Esophagus squamous epithelium (tissue), 5 donors: ENCODE measurements at places on chromosomes 6 and 20.

DNA sequence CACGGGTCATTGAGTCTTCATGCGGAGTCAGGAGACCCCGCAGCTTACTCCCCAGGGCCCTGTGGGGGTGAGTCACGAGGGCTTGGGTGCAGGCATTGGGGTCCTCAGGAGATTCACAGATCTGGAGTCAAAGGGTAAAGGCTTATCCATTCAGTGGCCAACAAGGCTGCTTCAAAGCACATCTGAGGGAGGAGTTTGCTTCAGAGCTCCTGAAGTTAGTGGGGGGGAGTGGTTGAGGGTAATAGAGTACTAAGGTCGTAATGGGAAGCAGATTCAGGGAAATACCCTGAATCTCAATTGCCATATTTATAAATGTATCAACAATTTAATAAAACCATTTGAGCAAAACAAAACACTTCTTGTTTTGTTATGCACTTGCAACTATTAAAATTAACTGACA lies 37.3 kb downstream of the SH3BGRL2 start:
- DNase-seq, result no peak

GRCh38 chr6:1893470-1894130 lies 283.9 kb downstream of the FOXC1 start:
- no peak for DNase-seq

- DNase-seq, result no peak
Observed at GRCh38 chr6:143941852-143942627, 66.0 kb downstream of the PLAGL1 start.

GRCh38 chr6:46719099-46719498 lies 16.1 kb downstream of the PLA2G7 start:
- no peak for DNase-seq

DNA sequence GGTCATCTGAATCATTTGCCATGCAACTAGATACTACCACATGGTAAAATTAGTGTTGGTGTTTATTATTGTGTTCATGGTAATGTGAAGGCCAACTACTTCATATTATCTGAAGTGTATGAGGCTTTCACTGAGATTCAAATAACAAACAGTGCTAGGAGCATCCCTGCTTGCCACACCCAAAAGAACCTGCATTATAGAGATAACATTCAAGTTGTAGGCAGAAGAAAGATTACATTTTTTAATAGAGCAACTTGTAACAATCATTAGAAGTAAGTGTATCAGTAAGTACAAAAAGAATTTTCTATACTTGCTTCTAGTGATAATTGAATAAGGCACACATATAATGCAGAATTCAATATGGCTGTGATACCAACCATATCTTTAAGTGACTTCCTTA lies 49.8 kb downstream of the BCKDHB start:
- DNase-seq, result no peak

GRCh38 chr6:48036316-48036715 lies 74.7 kb downstream of the PTCHD4 start:
- no peak for DNase-seq

DNA sequence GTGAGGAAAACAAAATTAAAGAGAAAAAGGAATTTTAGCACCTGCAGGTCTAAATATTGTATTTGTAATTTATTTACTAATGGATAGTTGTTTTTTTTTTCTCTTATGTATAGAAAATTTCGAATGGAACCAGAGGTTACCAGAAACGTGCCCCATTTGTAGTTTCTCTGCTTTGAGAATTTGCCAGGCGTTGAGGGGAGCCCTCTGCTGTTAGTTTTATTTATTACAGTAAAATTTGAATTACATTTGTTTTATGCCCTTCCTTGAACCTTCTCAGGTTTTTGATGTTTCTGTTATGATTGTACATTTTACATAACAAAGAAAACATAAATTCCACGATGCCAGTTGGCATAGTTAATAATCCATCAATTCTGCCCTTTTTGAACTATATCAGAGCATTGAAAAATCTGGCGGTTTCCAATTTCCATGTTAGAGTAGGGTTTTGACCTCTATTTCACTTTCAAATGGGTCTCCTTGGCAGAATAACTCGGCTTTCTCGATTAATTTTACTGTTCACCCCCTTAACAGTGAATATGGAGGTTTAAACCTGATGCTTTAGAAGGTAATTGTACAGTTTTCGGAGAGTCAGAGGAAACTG lies 35.1 kb upstream of the RFPL4B start:
- DNase-seq, result no peak

GRCh38 chr6:149864578-149865535 lies 698 bp upstream of the LRP11 start:
- no peak for DNase-seq

- DNase-seq, result no peak
Observed at GRCh38 chr6:148678682-148679081, 68.1 kb upstream of the UST start.

DNA sequence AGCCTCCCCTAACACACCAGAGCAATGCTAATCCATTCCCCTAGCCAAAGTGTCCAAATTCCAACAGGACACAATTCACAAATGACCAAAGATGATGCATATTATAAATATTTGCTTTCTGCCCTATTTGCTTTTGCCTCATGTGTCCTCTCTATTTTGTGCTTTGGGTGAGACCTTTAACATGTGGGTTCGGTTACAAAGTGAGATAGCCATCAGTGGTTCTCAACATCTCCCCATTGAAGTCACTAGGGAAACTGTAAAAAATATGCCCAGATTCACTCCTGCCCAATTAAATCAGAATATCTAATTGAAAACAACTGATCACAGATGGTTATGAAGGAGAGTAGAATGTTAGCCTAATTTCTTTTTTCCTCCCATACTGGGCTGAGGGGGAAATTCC lies 159.2 kb downstream of the MTFR2 start:
- DNase-seq, result no peak

DNA sequence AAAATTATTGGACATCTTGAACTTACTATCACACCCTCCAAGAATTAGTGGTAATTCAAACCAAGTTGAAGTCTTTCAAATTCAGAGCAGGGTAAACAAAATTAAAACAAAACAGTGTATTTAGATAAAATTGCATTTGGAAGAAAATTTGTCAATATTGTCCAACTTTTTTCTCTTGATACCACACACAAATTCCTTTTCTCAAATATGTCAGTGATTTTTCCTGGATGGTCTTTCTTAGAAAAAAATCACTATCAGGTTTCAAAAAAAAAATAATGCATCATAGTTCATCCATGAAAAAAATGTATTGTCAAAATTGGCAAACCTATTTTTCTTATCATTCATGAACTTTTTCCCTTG lies 667.1 kb downstream of the TENT5A start:
- DNase-seq, result no peak

GRCh38 chr6:85461798-85462170 lies 11.9 kb downstream of the NT5E start:
- DNase-seq, result no peak

DNA sequence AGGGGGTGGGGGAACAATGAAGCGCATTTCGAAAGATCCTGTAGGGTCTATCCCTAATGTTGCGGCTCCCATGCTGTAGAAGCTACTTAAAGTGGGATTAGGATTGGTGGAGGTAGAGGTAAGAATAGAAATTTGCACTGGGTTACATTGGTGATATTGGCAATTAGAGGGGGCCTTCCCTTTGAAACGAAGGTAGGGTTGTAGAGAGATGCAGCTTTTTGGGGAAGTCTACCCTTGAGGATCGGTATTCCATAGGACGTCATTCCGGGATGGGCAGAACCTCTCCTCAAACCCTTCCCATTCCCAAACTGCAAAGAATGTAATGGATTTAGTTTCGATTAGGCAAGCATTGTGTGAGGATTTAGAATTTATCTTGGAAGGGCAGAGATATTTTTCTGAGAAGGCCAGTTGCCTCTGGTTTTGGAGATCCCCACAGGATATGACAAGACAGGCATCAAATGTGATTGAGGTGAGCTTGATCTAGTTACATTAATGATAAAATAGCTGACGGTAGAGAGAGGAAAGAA lies 5.4 kb upstream of the ZNFX1 start:
- DNase-seq, result no peak

- DNase-seq, result no peak
Observed at GRCh38 chr6:13046084-13046483, 282.3 kb downstream of the TBC1D7 start.

GRCh38 chr6:27865850-27866356 lies 46.3 kb downstream of the OR2B2 start:
- no peak for DNase-seq

DNA sequence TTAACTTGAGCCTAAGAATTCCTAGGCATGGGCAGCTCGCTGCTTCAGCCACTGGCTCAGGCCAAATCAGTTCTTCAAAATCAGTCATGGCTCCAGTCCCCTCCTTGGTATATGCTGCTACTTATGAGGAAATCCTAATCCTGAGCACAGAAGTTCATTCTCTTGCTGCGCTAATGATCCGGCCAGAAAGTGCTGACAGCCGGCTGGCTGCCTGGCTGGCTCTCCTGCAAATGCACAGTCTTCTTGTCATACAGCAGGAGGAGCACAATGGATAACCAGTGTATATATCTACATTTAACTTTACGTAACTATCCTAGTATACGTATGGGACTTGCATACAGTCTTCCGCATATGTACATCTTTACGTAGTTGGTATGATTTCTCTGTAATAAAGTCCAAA lies 500.8 kb downstream of the PRKN start:
- no peak for DNase-seq

DNA sequence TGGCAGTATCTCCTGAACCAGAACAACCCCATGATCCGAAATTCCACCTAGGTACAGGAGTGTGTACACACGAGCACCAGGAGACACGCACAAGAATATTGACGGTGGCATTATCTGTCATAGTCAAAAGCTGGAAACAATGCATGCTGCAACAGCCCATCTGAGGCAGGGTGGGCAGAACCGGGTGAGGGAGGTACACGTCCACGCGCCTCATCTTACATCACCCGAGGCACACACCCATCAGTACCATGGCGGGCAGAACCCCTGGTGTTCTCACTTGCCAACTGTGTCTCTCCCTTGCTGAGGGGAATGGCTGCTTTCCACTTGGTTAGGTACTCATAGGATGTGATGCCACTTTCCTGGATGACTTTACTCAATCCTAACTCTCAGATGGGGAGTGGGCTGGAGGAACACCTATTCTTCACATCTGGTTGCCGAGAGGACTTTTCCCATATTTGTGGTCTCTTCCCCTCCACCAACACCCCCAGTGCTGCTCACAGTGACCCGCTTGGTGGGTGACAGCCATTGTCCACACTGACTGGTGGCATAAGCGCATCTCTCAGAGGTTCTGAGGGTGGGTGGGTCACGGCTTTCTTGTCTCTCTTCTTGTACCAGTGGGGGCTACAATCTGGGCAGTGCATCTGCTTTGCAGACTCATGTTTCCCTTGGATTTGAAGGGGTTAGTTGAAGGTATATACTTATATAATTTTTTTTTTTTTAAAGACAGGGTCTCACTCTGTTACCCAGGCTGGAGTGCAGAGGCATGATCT lies 13.5 kb downstream of the PPP1R3G start:
- no peak for DNase-seq

DNA sequence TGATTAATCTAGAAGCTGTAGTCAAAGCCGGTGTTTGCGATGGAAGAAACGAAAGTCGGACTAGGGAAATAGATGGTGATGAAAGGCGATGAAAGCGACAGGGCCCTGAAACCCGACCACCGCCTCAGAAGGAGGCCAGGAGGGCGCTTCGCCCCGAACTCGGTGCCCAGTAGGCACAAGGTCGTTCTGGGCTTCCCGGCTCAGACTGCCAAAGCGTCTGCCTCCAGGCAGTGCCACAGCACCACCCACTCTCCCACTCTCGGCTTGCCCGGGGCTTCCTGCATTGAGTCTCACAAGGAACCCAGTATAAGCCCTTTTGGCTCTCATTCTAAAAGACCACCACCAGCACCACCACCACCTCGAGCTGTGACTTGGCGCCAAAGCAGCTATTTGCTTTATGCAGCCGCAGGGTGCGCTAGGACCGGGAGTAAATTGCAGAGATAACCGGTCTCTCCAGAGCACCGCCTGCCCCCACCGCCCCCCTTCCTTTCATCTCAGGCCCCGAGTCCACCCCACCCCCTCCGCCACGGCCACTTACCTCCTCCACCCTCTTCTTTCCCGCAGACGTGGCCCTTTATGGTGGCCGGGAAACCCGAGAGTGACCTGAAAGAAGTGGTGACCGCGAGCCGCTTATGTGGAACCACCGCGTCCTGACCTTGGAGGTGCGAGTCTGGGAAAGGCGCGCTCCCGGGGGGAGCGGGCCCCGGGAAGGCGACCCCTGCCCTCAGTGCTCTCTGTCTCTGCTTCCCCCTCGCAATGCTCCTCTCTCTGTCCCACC lies 2.4 kb downstream of the TCF21 start:
- DNase-seq, result no peak

GRCh38 chr20:18057101-18057993 lies at the start of gene OVOL2:
OVOL2 (minus strand) TSS chr20:18057916; CDS start chr20:18057634, 282 bp downstream.
- no peak for DNase-seq

- DNase-seq, result no peak
Observed at GRCh38 chr6:23591761-23592160, 534.3 kb upstream of the NRSN1 start.

DNA sequence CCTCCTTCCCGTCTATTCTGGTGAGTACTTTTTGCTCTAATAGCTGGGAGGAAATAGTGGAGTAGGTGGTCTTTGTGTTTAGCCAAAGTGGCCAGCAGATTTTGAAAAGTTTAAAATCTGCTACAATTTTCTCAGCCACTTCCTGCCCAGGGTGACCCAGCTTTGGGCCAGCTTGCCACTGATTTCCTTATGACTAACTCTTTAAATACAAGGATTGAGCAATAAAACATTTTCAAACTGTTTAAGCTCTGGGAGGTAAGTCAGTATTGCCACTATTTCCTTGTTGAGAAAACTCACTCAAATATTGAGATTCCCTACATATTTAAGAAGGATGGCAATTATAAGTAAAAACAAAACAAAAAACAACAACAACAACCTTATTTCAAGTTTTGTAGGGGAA lies 54.5 kb downstream of the TRMT11 start:
- DNase-seq, result no peak

DNA sequence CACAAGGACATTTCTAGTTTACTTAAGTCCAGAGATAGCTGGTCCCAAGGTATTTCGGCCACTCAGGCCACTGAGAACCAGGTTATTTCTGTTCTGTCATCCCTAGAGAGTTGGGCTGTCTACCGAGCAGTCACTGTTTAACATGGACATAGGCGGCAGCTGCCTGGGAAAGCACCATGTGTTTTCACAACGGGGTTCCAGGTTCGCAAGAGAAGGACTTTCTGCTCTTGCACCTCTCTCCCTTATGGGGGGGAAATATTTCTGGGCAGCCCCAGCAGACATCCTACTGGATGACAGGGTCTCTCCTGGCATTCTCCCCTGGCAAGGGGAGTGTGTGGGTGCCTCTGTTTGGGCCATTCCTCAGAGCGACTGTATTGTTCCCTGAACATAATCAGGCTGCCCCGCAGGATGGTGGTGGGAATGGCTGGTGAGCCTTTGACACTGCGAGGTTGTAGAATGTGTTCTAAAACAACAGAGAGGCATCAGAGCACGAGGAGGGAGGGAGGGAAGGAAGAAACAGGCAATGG lies 64.4 kb upstream of the DUSP22 start:
- DNase-seq, result no peak

- no peak for DNase-seq
Observed at GRCh38 chr6:42268835-42269204, 51.2 kb upstream of the MRPS10 start.

GRCh38 chr6:25064006-25064405 lies 128.2 kb upstream of the RIPOR2 start:
- no peak for DNase-seq

- no peak for DNase-seq
Observed at GRCh38 chr20:7657569-7657968, 282.7 kb downstream of the HAO1 start.

GRCh38 chr20:41392295-41392694 lies 25.7 kb upstream of the EMILIN3 start:
- DNase-seq, result no peak
